ENCODE measurements at places on chromosomes 7 and 10. TPM values are rescaled to one million over a fixed set of nuclear protein-coding genes. Genes with fewer than 3 reads are reported as not detected.

- peak; percentile 55 for DNase-seq
These were observed 56.7 kb downstream of the ZMYND11 start for GRCh38 chr10:191703-192518.

Gene FAM13C
- not detected for total RNA-seq

GRCh38 chr10:90665905-90666662 lies 191.8 kb downstream of the HTR7 start:
- no peak for DNase-seq

- no peak for DNase-seq
These were observed 116.5 kb downstream of the GRM3 start for GRCh38 chr7:86760236-86760635.

Gene FFAR4
- total RNA-seq, result not detected

- DNase-seq, result no peak
These were observed 19.7 kb upstream of the PON2 start for GRCh38 chr7:95454438-95455045.

DNA sequence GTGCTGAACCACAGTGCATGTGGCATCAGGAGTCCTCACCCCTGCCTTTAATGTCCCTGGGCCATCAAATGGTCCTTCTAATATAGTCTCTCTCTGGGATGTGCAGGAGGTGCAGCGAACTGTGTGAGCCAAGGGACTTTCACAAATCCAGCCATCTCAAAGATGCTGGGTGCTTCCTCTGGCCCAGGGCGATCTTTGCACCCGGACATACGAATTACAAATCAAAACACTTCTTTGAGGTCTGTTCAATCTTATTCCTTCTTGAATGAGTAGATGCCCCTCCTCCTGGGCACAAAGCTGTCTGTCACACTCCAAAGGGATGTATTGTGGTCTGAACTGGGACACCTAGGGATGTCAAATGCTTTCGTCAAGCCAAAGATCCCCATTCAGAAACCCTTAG lies 60.6 kb downstream of the VSTM4 start:
- DNase-seq, result no peak

Data from MCF 10A (cell line).